ENCODE measurements at places on chromosomes 7 and 10.

DNA sequence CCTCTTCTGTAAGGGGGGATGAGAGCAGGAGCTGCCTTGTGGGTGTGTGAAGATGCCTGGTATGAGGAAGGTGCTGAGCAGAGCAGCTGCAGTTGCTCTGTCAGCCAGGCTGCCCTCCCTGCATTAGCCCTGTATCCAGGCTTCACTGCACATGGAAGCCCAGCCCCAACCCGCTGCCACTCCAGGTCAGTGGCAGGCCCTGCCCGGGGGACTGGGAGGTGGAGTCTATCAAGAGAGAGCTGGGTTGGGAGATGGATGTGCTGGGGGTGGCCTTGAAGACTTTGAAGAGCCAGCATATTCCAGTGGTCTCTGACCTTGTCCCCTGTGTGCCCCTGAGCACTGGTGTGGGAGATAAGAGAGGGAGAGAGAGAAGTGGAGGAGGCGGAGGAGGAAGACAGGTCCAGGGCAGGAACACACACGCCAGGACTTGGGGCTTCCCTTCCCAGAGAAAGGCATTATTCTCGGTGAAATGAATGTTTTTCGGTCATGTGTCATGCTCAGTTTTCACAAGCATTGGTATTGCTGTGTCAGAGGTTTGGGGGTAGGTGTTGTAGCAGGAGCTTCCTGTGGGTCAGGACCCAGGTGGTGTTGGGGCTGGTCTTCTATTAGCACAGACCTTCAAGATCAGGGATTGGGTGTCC lies 2.6 kb downstream of the PPIF start:
- no peak for DNase-seq

DNA sequence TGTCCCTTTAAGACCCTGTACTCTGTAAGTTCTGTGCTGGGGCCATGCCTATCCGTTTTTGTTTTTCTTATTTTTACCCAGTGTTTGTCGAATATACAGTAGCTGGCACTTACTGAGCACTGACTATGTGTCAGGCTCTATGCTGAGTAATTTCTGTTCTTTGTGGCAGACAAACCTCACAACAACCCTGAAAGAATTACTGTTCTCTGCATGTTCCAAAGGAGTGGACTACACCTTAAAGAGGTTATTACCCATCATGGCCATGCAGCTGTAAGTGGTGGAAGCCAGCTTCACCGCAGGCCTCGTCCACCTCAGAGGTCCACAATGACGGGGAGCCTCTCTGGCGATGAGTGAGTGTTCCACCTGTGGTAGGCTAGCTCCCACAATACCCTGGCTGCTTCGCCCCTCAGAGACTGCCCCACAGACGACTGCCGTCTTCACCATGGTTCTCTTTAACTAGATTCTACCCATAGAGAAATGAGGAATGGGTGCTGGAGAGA lies 30.1 kb upstream of the RBM20 start:
- DNase-seq: no peak

DNA sequence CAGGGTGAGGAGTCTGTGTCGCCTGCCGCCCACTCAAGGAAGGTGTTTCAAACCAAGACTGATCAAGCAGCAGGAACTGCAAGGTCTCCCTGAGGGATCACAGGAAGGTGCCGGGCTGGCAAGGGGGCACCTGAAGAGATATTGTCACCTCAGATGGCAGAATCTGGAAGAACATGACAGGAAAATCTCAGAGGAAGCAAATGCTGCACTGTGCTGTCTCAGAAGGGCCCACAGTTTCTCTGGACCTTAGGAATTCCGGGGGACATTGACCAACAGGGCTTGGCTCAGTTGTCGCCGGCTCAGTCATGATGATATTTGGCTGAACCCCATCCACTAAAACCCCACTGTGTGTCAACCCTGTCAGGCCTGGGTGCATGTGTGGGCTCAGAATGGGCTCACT lies 31.9 kb upstream of the GPR26 start:
- DNase-seq: no peak

DNA sequence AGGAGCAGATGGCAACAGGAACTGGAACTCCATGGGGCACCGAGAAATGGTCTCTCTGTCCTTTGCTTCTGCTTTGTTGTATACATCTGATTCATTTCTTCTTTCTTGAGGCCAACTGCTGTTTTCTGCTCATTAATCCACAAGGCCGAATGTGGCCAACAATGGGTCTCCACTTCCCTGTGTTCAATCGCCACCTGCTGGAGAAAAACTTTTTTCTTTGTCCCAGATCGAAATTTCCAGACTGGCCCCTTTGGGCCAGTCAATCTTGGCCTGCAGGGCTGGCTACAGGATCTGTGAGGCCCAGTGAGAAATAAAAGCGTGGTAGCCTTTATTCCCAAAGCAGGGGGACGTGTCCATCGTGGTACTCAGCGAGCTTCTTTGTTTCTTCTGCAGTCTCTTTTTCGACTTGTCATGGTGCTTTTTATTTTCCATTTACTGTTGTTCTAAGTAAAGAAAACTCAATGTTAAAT lies 58.8 kb downstream of the PARP12 start:
- DNase-seq: peak; percentile 63

DNA sequence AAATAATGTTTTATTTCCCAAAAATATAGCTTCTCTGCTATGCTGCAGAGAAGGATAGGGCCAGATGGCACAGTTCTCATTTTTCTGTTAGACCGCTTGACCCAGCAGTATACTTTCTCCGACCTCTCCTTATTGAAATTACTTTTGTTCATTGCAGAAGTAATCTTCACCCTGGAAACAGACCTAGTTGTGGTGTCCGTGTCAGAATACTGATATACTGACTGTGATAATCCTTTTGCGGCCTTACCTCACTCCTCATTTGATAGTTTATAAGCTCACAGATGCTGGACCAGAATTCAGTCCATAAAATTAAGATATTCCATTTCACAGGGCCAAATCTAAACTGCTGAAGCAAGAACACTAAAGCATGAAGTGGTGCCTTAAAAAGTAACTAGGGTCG lies 260.6 kb upstream of the DKK1 start:
- no peak for DNase-seq

- DNase-seq: no peak
These were observed 16.5 kb upstream of the FXYD4 start for GRCh38 chr10:43354879-43355380.

DNA sequence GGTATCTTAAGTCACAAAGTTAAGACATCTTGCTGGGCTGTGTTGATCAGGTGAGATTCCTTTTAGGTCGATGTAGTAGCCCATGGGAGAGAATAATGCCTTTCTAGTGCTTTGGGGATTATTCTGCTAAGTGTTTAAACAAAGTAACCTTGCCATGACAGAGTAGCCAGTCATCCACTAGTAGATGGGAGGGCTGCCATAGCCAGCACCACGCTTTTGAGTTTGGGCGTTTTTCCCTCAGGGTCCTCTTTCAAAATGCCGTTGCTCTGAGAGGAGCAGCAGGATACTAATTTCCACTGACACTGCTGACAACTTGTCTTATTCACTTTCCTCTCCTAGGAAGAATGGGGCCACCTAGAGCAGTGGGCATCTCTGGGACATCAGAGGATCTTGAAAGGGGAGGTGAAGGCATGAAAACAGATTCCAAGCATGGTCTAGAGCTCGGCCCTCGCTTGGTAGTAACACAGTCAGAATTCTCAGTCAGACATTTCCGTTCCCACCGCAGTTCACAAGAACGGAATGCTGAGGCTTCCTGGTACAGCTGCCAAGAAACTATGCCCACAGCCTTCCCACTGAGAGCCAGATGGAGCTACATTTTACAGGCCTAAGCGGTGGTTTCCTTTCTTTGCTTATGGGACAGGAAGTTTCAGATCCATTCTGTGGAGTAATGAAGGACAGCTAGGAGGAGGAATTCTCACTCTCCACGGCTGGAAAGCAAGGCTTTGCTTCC lies 15.3 kb upstream of the RSU1 start:
- DNase-seq: no peak

- DNase-seq: no peak
These were observed 8.8 kb upstream of the ZC3HAV1 start for GRCh38 chr7:139118234-139118804.

GRCh38 chr7:142496545-142496991 lies 238.7 kb upstream of the PRSS58 start:
- no peak for DNase-seq

DNA sequence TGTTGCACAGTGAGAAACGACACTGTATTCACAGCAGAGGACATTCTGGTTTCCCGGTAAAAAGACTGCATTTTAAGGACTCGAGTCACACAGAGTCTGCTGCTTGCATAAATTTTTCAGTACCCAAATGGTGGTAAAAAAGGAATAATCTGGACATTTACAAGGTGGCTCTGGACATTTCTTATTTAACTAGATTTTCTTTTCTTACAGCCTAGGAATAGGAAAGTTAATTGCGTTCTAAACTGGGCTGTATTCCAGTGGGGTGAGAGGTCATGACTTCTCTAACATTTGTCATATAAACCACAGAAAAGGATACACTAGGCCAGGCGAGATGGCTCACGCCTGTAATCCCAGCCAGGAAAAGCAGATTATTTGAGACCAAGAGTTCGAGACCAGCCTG lies 237.5 kb upstream of the KLF6 start:
- DNase-seq: no peak

DNA sequence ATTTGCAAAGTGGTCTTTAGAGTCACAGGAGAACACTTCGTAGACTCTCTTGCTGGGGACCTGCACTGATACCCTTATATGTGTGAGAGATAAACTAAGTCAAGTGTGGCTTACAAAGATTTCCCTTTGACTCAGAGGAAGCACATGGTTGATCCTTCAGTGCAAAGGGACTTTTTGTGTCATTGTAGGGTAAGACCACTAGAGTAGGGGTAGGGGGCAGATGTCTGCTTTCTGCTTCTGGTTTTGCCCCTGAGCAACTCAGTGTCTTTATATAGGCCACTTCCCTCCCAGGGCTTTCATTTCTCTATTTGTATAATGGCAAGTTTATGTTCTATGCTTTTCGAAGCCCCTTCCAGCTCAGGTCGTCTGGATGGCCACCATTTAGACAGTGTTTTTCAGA lies 281.7 kb downstream of the SORCS3 start:
- DNase-seq: no peak

GRCh38 chr10:130871406-130871805 lies 440.1 kb downstream of the TCERG1L start:
- DNase-seq: no peak

DNA sequence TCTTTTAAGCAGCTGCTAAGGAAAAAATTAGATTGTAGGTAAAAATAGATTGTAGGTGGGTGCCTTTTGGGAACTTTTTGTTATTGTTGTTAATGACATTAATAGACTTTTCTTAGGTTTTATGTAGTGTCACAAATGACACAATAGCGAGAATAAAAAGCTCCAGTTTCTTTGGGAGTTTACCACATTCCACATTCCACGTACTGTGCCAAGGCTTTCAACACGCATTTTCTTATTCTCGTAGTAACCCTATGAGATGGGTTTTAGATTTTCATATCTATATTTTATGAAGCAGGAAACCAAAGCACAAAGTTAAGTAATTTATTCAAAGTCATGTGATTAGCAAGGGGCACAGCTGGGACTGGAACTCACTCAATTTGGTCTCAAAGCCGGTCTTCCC lies 103.8 kb downstream of the XRCC2 start:
- DNase-seq: no peak

DNA sequence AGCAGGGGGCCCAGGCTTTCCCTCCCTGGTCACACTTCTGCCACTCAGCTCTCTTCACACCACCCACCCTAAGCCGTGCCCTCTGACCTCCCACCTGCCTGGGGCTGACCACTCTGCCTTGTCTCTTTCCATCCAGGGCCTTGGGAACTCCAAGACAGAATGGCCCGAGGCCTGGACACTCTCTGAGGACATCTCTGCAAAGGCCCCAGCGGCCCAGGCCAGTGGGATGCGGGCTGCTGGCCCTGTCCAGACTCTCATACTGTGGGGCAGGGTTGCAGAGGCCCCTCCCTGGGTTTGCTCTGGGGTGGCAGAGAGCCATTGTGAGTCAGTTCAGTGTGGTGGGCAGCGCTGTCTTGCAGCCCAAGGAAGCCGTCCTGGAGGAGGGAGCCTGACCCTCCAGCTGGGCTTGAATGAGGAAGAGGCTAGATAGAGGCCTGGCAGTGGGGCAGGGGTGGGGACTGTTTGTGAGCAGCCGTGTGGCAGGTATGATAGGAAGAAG lies 39.9 kb upstream of the RABGEF1 start:
- DNase-seq: no peak

GRCh38 chr10:47104786-47105385 lies 193.7 kb downstream of the PTPN20 start:
- no peak for DNase-seq

DNA sequence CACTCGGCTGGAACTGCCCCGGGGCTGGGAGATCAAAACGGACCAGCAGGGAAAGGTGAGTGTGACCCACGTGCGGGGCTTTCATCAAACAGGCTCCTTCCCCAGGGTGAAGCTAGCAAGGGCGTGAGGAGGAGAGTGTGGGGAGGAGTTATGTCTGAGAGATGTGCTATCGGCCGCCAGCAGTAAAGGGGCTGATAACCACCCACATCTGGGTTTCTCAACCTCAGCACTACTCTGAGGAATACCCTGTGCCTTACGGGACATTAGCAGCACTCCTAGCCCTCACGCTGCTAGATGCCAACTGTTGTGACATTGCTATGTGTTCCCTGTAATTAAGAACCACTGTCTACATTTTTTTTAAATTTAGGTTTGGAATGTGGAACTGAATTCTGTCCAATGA lies 113.9 kb upstream of the STK17A start:
- DNase-seq: no peak

- DNase-seq: no peak
These were observed 2.2 kb downstream of the ARHGAP21 start for GRCh38 chr10:24721229-24722106.

GRCh38 chr10:102159831-102160230 lies 7.6 kb downstream of the NOLC1 start:
- DNase-seq: no peak

GRCh38 chr10:48632166-48632565 lies 27.3 kb upstream of the ARHGAP22 start:
- no peak for DNase-seq

DNA sequence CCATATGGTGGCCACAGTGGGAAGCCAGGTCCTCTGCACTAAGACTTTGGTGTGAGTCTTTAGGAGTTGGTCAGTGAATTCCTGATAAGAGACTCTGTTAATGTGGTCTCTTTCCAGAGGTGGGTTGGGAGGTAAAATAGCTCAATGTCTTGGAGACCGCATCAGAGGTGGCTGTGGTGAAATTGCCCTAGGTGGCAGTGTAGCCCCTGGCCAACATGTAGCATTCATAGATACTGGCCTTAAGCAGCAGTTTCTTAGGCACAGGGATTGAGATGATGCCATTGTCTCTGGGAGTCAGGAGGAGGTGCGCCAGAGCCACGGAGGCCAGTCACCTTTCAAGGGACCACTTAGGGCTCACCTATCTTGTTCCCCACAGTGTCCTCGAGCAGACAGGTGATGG lies 202.8 kb downstream of the CREB5 start:
- DNase-seq: no peak

- no peak for DNase-seq
These were observed 38.2 kb downstream of the WDR37 start for GRCh38 chr10:1094112-1095057.

GRCh38 chr10:18158773-18159265 lies 18.6 kb downstream of the CACNB2 start:
- DNase-seq: no peak

- DNase-seq: peak; percentile 10
These were observed 425.0 kb downstream of the HTR7 start for GRCh38 chr10:90432866-90433265.

All from WERI-Rb-1 (cell line).